ENCODE measurements at places on chromosomes 13 and 19.

DNA sequence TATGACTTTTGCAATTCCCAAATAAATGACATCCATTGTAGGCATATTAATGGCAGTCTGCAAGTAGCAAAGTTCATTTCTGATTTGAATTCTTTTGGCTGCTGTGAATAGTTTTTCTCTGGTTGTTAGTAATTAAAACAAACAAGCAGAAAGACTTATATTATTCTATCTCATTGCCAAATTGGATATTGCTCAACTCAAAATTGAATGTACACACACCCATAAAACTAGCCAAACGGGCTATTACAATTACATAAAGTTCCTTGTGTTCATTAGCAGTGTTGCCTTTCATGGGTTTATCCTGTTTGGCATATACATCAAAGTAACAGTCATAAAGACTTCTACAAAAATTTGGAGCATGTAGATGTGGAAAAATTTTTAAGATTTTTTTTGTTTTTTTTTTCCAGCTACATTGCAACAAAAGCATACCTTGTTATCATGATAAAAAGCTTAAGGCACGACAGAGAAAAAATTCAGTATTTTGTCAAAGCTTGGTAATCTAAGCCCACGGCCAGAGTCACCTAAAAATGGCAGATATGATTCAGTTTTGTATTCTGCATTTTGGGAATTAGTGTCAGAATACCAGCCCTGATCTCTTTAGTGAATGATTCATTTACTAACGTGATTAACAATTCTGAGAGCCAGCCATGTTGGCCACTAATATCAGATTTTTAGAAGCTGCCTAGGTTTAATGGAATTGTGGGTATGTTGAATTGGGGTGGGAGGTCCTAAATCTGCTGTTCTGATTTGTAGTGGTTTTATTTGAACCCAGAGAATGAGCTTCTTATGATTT, 108.4 kb downstream of the KLF5 start:
- DNase-seq = no peak

- no peak for DNase-seq
Measured at GRCh38 chr13:99124794-99125316, 75.8 kb upstream of the UBAC2 start.

GRCh38 chr19:31512181-31512970, 163.1 kb upstream of the TSHZ3 start:
- no peak for DNase-seq

DNA sequence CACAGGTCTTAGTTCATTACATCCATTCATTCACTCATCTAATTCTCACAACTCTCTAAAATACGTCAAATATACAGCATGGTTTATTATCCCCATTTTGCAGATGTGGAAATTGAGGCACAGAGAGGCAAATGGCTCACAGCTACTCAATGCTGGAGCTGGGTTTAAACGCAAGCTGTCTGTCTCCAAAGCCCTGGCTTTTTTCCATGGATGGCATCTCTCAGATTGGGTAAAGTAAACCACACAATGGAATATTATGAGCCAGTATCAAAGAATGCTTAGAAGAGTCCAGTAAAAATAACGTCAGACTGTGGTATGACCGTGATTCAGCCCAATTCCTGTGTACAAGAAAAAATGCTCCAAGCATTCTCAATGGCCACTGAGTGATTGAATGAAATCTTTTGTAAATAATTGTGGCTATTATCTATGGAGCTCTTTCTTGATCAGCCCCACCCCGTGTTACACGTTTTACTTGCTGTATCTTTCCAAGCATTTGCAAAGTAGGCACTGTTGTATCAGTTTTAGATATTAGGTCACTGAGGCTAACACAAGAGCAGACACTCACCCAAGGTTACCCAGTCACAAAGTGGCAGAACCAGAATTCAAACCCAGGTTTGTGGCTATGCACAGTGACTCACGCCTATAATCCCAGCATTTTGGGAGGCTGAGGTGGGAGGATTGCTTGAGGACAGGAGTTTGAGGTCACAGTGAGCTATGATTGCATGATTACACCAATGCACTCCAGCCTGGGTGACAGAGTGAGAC, 5.5 kb upstream of the ACP7 start:
- DNase-seq = no peak

- no peak for DNase-seq
Measured at GRCh38 chr19:47471733-47472457, at the start of gene SLC8A2. Gene SLC8A2 (minus strand): TSS chr19:47471893. CDS start chr19:47466403, 5,490 bp downstream.

GRCh38 chr13:112887151-112887550, 81.9 kb upstream of the MCF2L start:
- no peak for DNase-seq

- no peak for DNase-seq
Measured at GRCh38 chr13:77388944-77389624, 62.2 kb upstream of the MYCBP2 start.

- DNase-seq = no peak
Measured at GRCh38 chr13:28653111-28653510, 5.8 kb upstream of the POMP start.

DNA sequence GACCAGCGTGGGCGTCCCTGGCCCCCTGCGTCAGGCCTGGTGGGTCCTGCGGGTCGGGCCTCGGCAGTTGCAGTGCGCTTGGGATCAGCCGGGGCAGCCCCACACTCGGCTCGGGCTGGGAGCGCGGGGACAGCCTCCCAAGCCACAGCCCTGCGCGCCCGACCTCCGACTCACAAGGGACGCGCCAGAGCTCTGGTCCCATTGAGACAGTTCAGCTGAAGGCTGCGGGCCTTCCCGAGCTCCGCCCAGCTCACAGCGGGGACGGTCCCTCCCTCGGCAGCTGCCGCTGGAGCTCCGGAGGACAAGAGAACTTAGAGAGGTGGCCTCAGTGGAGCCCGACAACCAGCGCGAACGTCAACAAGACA, 45.7 kb upstream of the ZNF730 start:
- DNase-seq = no peak

GRCh38 chr13:48783695-48784230, 130.0 kb downstream of the CYSLTR2 start:
- DNase-seq = no peak

GRCh38 chr13:51502153-51502651, 49.4 kb upstream of the INTS6 start:
- DNase-seq = peak; percentile 2

DNA sequence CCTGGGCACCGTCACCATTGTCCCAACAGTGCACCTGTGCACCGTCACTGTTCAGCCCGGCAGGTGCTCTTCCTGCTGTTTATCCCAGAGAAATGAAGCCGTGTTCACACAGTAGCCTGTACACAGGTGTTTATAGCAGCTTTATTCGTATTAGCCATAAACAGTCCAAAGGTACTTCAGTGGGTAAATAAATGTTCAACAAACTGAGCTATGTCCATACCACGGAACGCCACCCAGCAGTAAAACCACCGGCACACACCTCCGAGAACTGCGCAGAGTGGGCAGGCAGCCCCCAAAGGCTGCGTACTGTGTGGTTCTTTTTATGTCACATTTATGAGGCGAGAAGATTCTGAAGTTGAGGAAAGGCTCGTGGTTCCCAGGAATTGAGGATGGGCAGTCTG, 44.9 kb upstream of the DCUN1D2 start:
- no peak for DNase-seq

GRCh38 chr13:112679381-112679780, 10.5 kb upstream of the ATP11A start:
- no peak for DNase-seq

DNA sequence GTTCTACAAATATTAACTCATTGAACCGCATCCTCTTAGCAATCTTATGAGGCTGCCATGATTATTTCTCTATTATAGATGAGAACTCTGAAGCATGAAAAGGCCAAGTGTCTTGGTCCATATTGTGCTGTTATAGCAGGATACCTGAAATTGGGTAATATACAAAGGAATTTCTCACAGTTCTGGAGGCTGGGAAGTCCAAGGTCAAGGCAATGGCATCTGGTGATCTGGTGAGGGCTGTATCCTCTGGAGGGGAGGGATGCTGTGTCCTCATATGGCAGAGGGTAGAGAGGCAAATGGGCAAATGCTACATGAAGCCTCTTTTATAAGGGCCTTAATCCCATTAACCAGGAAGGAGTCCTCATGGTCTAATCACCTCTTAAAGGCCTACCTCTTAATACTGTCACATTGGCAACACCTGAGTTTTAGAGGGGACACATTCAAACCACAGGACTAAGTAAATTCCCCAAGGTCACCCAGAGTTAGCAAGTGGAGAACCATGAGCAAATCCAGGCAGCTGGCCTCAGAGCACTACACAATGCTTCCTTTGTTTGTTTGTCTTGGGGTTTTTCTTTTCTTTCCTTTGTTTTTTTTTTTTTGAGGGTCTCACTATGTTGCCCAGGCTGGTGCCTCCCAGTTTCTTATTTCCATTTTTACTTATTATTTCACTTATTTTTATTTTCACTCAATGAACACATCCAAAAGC, 55.9 kb upstream of the LATS2 start:
- no peak for DNase-seq

DNA sequence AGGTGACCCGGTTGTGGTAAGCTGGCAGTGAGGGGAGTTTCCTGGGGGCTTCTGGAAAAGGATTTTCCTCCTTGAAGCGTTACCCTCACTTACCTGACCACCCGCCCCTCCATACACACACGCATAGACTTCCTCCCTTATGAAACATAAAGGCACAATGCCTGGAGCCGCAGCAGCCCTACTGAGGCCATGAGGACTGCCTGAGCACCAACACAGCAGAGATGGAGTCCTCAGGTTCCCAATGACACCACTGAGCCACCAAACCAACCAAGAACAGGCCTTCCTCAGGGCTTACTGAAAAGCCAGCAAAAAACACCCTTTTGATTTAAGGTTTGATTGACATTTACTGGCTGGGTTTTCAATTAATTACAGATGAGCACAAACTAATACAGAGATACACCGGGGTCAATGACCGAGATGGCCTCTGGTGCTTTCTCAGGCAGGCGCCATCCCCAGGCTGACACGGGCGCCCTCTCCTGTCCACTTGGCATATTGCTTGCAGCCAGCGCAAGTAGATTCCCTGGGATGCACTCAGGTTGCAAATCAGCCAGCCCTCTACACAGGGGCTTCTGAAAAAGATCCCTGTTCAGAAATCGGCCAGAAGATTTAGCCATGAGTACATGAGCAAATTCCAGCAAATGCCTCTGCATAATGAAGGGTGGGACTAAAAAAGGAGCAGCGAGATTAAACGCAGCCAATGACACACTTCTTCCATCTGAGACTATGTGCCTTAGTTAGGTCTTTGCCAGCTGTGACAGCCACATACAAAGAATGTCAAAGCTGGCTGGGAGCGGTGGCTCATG, 14.8 kb downstream of the OPA3 start:
- DNase-seq = peak; percentile 31

GRCh38 chr19:41936961-41937360, 8.7 kb upstream of the ERFL start:
- DNase-seq = no peak

- no peak for DNase-seq
Measured at GRCh38 chr19:35843676-35844481, 8.4 kb downstream of the NPHS1 start.

All from activated CD4-positive, alpha-beta T cell treated with anti-CD3 and anti-CD28 coated beads, Interleukin-2, amount 50 U/mL, for 24 hours (primary cell).